Right atrium auricular region (tissue), 2 donors: ENCODE measurements at places on chromosomes 11 and 22.

GRCh38 chr11:127620671-127621070 is 620.1 kb upstream of the KIRREL3 start:
- no peak for DNase-seq

GRCh38 chr22:41758231-41758630 is 42.2 kb upstream of the CCDC134 start:
- DNase-seq, result no peak

GRCh38 chr22:42379966-42380537 is 52.2 kb downstream of the NFAM1 start:
- no peak for DNase-seq

DNA sequence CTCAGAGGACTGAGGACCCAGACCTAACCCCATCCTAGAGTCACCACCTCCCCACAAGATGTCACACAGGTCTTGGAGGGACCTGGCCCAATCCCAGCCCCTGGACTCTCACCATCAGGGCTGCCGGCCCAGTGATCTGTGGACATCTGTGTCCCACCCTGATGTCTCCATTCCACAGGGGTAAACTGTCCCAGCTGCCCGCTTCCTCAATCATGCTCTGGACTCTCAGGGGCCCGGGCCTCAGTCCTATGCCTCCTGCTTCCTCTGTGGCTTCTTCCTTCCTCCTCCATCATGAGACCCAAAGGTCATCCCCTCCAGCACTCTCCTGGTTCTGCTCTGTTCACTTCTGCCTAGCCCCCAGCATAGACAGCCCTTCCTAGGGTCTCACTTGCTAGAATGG is 32.2 kb downstream of the ARAP1 start:
- DNase-seq, result no peak

DNA sequence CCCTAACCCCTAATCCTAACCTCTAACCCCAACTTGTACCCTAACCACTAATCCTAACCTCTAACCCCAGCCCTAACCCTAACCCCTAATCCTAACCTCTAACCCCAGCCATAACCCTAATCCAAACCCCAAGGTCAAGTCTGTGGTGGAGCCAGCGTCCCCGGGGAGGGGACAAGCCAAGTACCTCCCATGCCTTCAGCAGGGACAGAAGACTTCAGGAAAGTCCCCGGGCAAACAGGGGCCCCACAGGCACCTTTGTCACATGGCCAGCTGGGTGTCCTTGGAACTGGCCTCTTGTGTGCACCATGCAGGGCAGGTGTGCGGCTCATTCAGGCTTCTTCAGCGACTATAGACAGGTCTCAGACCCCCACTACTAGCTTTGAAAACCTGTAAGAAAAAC is 555.8 kb downstream of the BRD1 start:
- DNase-seq, result no peak

DNA sequence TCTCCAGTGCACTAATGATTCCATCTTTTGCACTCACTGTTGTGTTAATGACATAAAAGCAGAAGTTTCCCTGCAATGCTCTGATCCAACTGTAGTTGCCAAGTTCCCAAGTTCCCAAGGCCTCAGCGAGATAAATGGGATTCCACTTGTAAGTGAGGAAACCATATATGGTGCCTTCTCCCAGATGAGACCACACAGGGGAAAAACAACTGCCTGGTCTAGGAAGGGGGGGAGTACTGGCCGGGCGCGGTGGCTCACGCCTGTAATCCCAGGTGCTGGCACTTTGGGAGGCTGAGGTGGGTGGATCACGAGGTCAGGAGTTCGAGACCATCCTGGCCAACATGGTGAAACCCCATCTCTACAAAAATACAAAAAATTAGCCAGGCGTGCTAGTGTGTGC is 23.3 kb upstream of the RELA start:
- no peak for DNase-seq

DNA sequence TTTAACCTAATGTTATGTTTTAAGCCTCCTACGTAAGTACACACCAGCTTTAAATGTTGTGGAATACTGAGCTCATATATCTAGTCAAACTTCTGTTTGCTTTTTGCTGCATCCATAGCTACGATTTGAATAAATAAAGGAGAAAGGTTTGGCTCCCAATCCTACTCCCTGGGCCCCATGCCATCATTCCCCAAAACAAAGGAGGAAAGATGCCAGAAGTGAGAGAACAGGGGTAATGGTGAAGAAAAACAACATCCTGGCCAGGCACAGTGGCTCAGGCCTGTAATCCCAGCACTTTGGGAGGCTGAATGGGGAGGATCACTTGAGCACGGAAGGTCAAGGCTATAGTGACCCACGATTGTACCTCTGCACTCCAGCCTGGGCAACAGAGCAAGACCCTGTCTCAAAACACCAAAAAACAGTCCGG is 26.5 kb downstream of the SCGB1A1 start:
- DNase-seq, result peak; percentile 72

- no peak for DNase-seq
These were observed 20.0 kb downstream of the MICAL2 start for GRCh38 chr11:12130180-12130980.

DNA sequence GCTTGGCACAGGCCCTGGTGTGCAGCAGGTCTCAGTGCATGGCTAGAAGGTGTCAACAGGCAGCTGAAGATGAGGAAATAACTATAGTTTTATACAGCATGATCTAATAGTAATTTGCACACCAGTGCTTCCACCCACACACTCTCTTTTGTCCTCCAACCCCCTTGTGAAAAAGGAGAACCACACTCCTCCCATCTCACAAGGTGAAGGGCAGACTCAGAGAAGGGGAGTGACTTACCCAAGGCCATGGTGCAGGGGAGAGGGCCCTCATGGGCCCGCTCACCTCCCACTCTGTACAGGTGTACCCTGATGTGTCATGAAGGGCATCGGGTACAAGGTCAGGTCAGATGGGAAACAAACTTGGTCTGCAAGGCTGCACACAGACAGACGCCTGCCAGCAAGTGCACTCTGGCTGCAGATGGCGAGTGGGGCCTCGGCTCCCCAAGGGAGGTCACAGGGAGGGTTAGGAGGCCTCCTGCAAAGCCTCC is 53.4 kb downstream of the DGCR2 start:
- DNase-seq, result peak; percentile 11
